OCI-LY7 (cell line): ENCODE measurements at places on chromosomes 6 and 20. TPM values are rescaled to one million over a fixed set of nuclear protein-coding genes. Genes with fewer than 3 reads are reported as not detected.

Gene OR2H2
- total RNA-seq = not detected in 2 replicates

Gene NHLRC1
- not detected in 2 replicates for total RNA-seq

Gene C2
- 4.4 and 8.7 TPM in 2 replicates for total RNA-seq

Gene ALDH8A1
- total RNA-seq = not detected in 2 replicates

Gene TNFRSF6B
- 1.0 TPM in 1 of 2 replicates, not detected in the other for total RNA-seq

Gene DACT2
- not detected in 2 replicates for total RNA-seq

Gene CLIC5
- total RNA-seq = 0.08 TPM in 1 of 2 replicates, not detected in the other

Gene PSORS1C2
- not detected in 2 replicates for total RNA-seq

Gene TMEM244
- total RNA-seq = not detected in 2 replicates

Gene LGSN
- 0.26 and 0.76 TPM in 2 replicates for total RNA-seq

Gene VAPB
- total RNA-seq = 41.8 and 43.2 TPM in 2 replicates

Gene GPR6
- not detected in 2 replicates for total RNA-seq

Gene SLX4IP
- total RNA-seq = 8.7 and 9.2 TPM in 2 replicates

Gene RIPOR3
- total RNA-seq = 0.35 and 0.53 TPM in 2 replicates

Gene TMEM217
- 0.34 TPM in 1 of 2 replicates, not detected in the other for total RNA-seq

Gene NKX2-2
- not detected in 2 replicates for total RNA-seq

Gene RNF217
- not detected in 2 replicates for total RNA-seq

Gene OR12D3
- not detected in 2 replicates for total RNA-seq

Gene NRN1
- 14.1 and 24.8 TPM in 2 replicates for total RNA-seq

Gene HRH3
- total RNA-seq = not detected in 2 replicates

Gene FNDC11
- 2.1 and 3.0 TPM in 2 replicates for total RNA-seq

Gene PTGIS
- total RNA-seq = not detected in 2 replicates

Gene PDYN
- not detected in 2 replicates for total RNA-seq

Gene WFDC12
- not detected in 2 replicates for total RNA-seq

Gene ZNF334
- not detected in 2 replicates for total RNA-seq

Gene ANKRD66
- total RNA-seq = not detected in 2 replicates

Gene PARD6B
- total RNA-seq = 5.1 and 6.1 TPM in 2 replicates

Gene RAET1E
- not detected in 2 replicates for total RNA-seq

Gene TNF
- 2.5 TPM in 2 replicates for total RNA-seq

Gene ARHGAP40
- total RNA-seq = not detected in 2 replicates

Gene PNLDC1
- total RNA-seq = not detected in 2 replicates

Gene CST5
- not detected in 2 replicates for total RNA-seq

Gene KATNA1
- total RNA-seq = 32.8 and 36.5 TPM in 2 replicates

Gene CPNE5
- 70.7 and 89.8 TPM in 2 replicates for total RNA-seq

Gene PTK6
- total RNA-seq = 1.8 and 2.0 TPM in 2 replicates

Gene HAO1
- not detected in 2 replicates for total RNA-seq

Gene ARFGEF3
- total RNA-seq = not detected in 2 replicates

Gene MYBL2
- total RNA-seq = 450 and 472 TPM in 2 replicates

Gene MLN
- total RNA-seq = not detected in 2 replicates

Gene MYH7B
- 0.63 and 0.70 TPM in 2 replicates for total RNA-seq

Gene SASH1
- total RNA-seq = not detected in 2 replicates
